ENCODE measurements at places on chromosomes 3 and 15.

DNA sequence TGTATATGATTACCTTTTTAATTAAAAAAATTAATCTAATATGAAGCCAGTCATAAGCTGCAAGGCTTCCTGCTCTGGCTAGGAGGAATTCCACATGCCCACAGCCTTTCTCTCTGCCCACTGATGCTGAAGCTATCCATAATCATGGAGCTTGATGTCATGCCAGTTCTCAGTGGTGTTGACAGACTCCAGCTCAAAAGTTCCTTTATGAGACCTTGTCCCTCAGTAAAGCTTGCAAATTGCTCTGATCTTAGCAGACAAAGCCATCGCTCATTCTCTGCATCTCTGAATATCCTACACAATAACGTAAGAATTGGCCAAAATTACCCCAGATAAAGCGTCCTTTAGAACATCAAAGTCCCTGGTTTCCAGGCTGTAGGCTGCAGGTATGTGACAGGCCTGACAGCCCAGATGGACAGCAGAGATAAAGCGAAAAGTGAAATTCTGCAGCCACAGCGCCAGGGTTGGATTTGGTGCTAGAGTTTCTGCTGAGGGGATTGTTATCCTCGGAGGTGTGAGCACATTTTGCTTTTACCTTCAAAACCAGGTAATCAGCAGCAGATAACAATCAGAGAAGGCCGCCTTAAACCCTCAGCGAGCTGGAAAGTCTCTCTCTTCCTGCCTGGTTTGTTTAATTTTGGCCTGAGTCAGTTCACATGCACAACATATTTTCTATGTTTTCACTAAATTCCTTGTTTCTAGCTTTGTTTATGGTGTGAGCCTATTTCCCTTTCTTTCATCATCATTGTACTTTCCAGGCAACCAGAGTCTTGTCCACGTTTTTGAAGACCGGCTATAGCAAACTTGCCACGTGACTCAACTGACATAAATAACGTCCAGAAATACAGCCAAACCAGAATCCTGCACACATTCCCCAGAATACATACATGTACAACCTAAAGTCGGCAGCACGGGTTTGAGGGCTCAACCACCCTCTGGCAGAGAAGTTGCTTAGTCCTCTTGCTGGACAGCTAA lies 36.6 kb upstream of the ALDH1A3 start:
- peak; percentile 23 for DNase-seq

- no peak for DNase-seq
Measured at GRCh38 chr3:57143886-57144459, 21.2 kb downstream of the IL17RD start.

DNA sequence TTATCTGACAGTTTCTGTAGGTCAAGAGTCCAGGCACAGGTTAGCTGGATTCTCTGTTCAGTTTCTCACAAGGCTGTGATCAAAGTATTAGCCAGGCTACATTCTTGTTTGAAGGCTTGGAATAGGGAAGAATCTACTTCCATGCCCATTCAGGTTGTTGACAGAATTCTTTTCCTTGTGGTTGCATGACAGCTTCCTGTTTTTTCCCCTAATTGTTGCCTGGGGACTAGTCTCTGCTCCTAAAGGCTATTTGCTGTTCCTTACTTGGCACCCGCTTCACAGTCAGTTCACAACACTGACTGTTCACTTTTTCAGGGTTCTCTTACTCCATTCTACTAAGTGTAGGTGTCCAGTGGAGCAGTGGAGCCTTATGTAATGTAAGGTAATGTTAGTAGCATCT lies 115.4 kb upstream of the GBE1 start:
- no peak for DNase-seq

DNA sequence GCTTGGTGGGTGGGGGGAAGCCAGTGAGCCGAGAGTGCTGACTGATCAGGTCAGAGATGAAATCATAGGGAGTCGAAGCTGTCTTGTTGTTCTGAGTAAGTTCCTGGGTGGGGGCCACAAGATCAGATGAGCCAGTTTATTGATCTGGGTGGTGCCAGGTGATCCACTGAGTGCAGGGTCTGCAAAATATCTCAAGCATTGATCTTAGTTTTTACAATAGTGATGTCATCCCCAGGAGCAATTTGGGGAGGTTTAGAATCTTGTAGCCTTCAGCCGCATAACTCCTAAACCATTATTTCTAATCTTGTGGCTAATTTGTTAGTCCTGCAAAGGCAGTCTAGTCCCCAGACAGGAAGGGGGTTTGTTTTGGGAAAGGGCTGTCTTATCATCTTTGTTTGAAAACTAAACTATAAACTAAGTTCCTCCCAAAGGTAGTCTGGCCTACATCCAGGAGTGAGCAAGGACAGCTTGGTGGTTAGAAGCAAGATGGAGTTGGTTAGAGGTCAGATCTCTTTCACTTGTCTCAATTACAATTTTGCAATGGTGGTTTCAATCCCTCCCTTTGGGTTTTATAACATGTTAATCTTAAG lies 18.7 kb upstream of the MTMR14 start:
- no peak for DNase-seq

DNA sequence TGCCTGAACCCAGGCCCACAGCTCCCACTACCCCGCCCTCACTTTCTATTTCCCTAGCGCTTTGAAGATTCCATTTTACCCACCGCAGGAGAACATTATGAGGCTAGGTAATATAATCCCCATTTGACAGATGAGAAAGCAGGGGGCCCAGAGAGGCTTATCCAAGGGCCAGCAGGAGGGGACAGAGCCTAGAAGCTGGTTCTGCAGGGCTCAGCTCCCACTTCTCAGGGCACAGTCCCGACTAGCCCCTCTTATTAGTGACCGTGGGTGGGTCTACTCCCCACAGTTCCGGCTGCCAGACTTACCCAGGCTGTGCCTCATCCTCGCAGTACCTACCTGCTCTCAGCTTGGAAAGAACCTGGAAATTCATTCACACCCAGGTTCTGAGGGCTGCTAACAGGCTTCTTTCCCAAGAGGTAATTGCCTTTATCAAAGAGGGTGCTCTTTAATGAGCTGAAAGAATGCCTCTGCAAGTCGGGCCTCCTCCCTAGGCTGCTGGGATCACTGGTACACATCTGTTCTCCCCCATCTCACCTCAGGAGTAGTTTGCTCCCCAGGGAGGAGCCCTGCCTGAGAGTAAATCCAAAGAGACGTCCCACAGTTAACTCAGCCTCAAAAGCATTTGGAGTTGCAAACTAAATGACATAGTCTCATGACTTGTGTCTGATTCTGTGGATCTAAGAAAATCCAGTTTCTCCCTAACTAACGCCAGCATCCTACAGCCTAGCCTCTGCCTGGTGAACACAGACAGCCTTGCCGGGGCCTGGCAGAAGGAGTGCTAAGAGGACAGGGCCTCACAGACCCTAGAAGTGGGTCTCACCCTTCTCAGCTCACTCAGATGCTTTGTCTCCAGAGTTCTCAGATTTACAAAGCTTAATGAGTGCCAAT lies 125.0 kb downstream of the CHSY1 start:
- no peak for DNase-seq

DNA sequence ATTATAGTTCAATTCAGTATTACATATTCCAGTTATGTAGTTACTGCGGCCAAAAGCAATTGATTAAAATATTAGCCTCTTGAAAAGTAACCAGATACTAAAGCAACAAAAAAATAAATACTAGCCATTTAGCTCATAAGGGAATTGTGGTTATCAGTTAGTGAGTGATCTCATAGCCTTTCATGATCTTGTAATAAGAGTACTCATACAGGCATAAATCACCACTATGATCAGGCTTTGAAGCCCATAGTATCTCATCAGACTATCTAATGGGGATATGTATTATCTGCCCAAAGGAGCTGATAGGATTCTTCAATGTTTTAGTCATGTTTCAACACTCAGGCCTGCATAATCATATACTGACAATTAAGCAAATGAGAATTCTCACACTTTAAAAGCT lies 184.1 kb upstream of the CCDC54 start:
- DNase-seq = no peak

DNA sequence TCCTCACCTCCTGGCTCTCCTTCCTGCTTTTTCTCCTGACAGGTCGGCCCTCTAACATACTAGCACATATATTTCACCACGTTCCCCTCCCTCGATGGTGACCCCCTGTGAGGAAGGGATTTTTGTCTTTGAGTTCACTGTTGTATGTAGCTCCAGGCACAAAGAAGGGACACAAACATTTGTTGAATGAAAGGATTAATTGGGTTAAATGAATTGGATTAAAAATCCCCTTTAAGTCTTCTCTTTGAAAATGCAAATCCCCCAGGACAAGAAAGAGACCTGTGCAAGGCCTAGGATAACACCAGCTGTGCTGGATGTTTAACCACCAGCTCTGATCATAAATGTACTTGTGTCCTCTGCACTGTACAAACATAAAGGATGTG lies 3.3 kb downstream of the CALML4 start:
- DNase-seq = no peak

DNA sequence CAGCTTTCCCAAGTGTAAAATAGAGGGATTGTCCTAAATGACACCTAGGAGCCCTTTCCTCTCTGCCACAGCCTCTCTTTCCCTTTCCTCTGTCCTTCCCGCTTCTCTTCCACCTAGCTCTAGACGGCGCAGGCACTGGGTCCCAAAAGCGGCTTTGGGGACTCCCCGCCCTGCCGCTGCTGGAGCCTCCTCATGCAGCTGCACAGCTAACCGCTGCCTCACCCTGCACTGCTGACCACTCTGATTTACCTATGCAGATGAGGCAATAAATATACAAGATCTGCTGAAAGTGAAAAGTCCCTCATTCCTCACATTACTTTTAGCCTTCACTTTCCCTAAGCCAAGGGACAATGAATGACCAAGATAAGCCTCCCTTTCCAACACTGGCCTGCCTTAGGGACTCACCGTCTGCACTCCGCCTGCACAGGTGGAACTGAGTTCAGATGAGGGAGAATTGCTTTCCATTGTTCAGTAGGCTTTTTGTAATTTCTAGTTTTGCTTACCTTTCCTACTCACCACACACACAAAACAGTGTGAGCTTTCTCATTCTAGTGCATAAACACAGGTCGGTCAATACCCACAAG lies 197.5 kb upstream of the BCL6 start:
- DNase-seq = no peak

DNA sequence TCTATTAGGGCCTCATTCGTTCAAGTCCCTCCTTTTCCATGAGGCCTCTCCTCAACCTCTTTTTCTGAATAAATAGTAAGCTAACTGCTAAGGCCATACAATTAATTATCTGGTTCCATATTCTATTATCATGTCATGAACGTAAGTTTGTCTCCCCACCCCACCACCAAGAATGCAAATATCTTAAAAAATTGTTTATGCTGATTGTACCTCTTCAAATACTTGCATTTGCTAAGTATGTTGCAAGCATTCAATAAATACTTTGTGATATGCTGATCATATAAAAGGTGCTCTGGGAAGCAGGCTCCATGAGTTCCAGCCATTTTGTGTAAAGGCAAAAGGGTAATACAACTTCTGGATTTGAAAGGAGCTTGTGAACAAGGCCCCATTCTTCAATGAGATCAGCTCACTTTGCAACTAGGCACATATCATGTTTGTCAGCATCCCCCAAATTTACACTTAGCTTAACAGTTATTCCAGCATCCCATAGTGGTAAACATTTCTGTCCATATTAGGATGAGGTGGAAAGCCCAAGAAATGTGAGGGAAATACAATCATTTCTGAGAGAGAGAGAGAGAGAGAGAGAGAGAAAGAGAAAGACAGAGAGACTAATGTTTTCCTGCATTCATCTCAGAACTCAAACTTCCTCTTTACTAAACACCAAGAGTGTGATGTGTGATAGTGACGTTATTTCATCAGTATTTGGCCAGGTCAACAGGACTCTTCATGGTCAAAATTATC lies 33.2 kb downstream of the SLC12A8 start:
- DNase-seq = peak; percentile 73

- DNase-seq = no peak
Measured at GRCh38 chr3:171643033-171643432, 167.2 kb downstream of the PLD1 start.

- no peak for DNase-seq
Measured at GRCh38 chr15:94777037-94777436, 545.7 kb downstream of the MCTP2 start.

DNA sequence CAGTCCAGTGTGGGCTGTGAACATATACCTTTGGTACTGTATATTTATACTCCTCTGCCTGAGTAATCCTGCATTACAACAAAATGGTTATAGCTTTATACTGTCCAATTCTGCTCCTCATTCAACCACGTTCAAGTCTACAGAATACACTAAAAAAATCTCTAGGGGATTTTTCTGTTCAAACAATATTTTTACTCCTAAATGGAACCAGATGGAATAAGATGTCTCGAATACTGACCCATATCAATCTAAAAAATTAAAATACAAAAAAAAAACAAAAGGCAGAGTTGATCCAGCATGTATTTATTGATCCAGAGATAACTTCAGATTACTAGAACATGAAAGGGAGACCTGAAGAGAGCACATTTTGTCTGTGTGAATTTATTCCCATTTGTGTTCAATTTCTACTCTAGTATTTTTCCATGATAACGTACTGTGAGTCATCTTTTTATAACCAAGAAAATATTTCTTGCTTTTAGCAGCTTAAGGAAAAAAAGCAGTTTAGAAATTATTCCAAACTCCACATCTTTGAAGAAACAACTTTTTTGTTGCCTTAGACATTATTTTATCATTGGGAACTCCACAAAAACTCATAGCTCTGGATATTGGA lies 910.7 kb downstream of the TBL1XR1 start:
- DNase-seq = no peak

DNA sequence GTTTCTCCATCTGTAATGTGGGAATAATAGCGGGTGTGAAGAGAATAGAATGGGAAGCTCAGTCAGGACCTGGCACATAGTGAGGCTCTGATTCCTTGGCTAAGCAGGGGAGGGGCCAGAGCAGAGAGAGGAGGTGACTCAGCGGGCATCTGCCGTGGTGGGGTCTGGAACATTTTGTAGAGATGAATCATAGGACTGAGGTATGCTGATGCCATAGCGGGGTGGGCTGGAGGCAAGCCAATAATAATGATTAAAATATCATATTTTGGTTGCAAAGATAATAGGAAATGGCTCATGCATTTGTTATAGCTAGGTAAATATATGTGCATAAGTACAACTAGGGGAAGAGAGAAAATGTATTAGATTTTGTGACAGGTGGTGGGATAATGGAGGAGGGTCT lies 11.2 kb downstream of the TGM4 start:
- DNase-seq = no peak

GRCh38 chr3:177711637-177712036 lies 514.4 kb upstream of the TBL1XR1 start:
- no peak for DNase-seq

GRCh38 chr15:55999658-56000057 lies 6.2 kb upstream of the NEDD4 start:
- DNase-seq = no peak
